ENCODE measurements at places on chromosomes 5 and 9.

DNA sequence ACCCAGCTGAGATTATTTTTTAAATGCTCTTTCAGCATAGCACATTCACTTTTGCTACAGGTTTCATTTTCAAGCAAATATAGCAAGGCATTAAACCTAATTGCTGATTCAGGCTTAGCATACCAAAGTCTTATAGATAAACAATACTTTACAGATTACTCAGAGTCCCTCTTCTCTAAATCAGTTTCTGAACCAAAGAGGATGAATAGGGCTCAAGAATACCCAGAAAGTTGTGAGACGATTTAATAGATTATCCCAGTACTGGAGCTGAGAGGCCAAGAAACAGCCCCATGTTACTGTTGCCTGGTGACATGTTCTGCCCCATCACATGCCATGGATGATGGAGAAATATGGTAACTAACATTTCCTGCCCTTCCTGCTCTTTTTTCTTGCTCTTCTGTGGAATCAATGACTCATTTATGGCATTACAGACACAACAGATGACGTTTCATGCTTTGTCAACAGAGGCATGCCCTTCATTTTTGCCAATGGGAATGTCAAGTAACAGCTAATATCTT is 18.1 kb upstream of the SSBP2 start:
- H3K27ac ChIP-seq, result no peak overlapping the region
- no peak overlapping the region for H3K4me3 ChIP-seq
- no peaks in the 10 kb centered on the region for H3K4me1 ChIP-seq
- DNase-seq, result no peak

DNA sequence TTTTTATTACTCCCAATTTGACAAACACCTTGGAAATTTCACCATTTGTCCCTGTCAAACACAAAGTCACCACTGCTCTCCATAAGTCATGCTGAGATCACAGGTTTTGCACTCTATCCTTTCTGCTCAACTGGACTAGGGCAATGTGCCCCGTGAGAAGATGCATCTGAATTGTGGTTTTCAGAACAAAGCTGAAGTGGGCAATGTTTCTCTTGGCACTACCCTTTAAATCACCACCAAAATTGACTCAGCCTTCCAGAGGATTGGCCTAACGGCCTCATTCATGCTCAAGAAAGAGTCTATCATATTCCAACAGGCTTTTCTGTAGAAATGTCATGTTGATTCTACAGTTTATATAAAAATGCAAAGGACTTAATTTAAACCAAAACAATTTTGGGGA is 81.0 kb upstream of the TRIO start:
- no peak overlapping the region for H3K27ac ChIP-seq
- H3K27me3 ChIP-seq, result no peaks in the 10 kb centered on the region
- H3K36me3 ChIP-seq, result no peaks in the 10 kb centered on the region
- peaks cover 4% of the 10 kb centered on the region for H3K4me1 ChIP-seq
- H3K4me3 ChIP-seq, result no peak overlapping the region

GRCh38 chr5:109706095-109706494 is 16.4 kb downstream of the MAN2A1 start:
- H3K27ac ChIP-seq, result no peak overlapping the region

DNA sequence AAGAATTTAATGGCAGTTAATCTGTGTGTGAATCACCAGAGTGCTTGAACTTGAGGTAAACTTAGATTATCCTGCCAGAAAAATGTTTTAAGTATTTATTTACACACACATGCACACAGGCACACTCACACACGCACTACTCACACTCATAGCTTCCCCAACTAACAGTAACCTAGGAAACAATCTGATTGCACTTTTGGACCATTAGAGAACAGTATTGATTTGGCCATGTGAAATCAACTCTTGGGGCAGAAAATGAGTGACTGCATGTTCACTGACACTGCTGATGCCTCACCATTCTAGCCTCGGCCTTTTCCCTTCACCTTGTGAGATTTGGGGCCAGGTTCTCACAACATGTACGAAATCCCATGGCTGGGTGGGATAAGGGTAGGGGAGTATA is 64.1 kb downstream of the SLC1A3 start:
- no peak overlapping the region for H3K4me3 ChIP-seq
- DNase-seq, result no peak
- no peaks in the 10 kb centered on the region for H3K27me3 ChIP-seq
- peaks cover 15% of the 10 kb centered on the region for H3K36me3 ChIP-seq
- H3K27ac ChIP-seq, result no peak overlapping the region

GRCh38 chr5:135053278-135053677 is 19.2 kb upstream of the PITX1 start:
- H3K4me3 ChIP-seq, result no peak overlapping the region
- no peak for DNase-seq
- H3K36me3 ChIP-seq, result no peaks in the 10 kb centered on the region
- H3K27me3 ChIP-seq, result peaks cover 78% of the 10 kb centered on the region
- H3K4me1 ChIP-seq, result no peaks in the 10 kb centered on the region

All from lung (tissue), 17 donors.